Ovary (tissue), 10 donors: ENCODE measurements at places on chromosomes 1 and 21. TPM values are rescaled to one million over a fixed set of nuclear protein-coding genes. Genes with fewer than 3 reads are reported as not detected.

DNA sequence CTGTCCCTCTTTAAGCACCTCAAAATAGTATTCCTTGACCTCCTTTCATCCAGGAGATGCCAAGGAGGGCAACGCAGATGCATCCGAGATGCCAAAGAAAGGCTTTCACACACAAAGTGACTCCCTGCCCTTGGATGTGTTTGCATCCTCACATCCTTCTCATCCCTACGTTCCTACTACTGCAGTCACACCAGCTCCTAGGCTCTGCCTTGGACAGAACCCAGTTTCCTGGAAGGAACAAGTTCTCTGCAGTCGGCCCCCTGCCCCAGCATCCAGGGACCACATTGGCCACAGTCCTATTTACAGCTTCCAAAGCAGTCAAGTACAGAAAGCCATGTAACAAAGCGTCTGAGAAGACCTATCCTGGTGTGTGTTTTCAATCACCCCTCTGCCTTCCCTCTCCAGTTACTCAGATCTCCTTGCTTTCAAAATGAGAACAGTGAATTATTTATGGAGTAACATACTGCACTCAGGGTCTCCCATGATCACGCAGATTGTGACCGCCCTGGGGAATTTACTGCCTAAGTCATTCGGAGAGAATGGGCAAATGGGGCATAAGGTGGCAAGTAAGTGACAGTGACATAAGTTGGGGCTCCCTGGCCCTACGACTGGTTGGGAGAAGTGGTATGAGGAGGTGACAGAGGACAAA is 21.8 kb upstream of the SRP9 start:
- no peaks in the 10 kb centered on the region for H3K27me3 ChIP-seq
- no peaks in the 10 kb centered on the region for H3K36me3 ChIP-seq
- H3K4me3 ChIP-seq, result no peak overlapping the region
- peaks cover 12% of the 10 kb centered on the region for H3K4me1 ChIP-seq

DNA sequence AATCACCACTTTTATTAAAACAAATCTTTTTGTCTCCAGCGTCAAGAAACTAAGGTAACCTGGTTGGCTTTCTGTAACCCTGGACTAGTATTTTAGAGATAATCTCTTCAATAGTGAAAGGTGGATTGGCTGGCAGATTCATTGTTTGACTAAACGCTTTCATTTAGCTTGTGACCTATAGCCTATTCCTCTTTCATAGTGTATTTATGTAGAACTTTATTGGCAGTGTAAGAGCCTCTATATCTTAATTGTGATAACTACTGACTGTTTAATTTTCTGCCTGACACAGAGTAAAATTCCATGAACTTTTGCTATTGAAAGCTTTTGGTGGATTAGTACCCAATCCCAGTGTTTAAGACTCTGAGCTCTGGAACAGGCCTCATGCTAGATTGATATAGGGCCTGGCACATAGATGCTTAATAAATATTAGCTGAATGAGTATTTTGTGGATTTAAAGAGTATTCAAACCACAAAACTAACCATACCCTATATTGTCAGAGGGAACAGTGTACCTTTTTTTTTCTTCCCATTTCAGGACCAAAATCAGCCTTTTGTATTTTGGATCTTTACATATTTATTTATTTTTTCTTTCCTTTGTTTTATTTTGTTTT is 34.8 kb downstream of the AK4 start:
- H3K27ac ChIP-seq, result no peak overlapping the region
- no peaks in the 10 kb centered on the region for H3K27me3 ChIP-seq
- no peak for DNase-seq
- no peak overlapping the region for H3K4me3 ChIP-seq
- H3K36me3 ChIP-seq, result no peaks in the 10 kb centered on the region

Gene SYT6
- 0.13 TPM for total RNA-seq

DNA sequence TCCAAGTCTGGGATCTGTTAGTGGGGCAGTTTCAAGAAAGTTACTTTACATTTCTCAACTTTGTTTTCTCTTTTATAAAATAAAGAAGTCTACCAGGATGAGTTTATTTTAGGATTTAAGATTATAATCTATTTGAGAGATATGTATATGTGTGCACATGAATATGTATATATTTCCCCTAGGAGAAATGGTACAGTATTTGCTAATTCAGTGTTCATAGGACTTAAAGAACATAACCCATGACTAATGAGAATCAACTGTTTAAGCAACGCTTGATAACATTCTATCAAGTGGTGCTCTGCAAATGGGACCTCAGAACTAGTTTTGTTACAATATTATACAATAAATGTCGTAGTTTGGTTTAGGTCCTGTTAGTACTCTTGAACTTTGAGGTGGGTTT is 7.0 kb downstream of the BCAS2 start:
- DNase-seq, result no peak
- no peak overlapping the region for H3K27ac ChIP-seq
- H3K36me3 ChIP-seq, result no peaks in the 10 kb centered on the region
- no peaks in the 10 kb centered on the region for H3K4me1 ChIP-seq
- H3K27me3 ChIP-seq, result no peaks in the 10 kb centered on the region
- no peak overlapping the region for H3K4me3 ChIP-seq

Gene CAMK2N1
- 16.6 TPM for total RNA-seq

DNA sequence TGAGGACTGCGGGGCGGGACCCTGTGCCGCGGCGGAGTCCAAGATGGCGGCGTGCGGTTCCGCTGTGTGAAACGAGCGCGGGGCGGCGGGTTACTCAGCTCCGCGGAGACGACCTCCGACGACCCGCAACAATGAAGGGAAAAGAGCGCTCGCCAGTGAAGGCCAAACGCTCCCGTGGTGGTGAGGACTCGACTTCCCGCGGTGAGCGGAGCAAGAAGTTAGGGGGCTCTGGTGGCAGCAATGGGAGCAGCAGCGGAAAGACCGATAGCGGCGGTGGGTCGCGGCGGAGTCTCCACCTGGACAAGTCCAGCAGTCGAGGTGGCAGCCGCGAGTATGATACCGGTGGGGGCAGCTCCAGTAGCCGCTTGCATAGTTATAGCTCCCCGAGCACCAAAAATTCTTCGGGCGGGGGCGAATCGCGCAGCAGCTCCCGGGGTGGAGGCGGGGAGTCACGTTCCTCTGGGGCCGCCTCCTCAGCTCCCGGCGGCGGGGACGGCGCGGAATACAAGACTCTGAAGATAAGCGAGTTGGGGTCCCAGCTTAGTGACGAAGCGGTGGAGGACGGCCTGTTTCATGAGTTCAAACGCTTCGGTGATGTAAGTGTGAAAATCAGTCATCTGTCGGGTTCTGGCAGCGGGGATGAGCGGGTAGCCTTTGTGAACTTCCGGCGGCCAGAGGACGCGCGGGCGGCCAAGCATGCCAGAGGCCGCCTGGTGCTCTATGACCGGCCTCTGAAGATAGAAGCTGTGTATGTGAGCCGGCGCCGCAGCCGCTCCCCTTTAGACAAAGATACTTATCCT is 430 bp downstream of the RBM15 start:
- H3K4me3 ChIP-seq, result peak overlapping the region; percentile 96
- DNase-seq, result no peak
- H3K4me1 ChIP-seq, result peaks cover 13% of the 10 kb centered on the region
- H3K27me3 ChIP-seq, result no peaks in the 10 kb centered on the region
- no peaks in the 10 kb centered on the region for H3K36me3 ChIP-seq

Gene GBP1
- total RNA-seq, result 16.5 TPM

GRCh38 chr1:109788695-109789521 is 25.2 kb upstream of the EPS8L3 start:
- no peak overlapping the region for H3K27ac ChIP-seq
- no peaks in the 10 kb centered on the region for H3K27me3 ChIP-seq

GRCh38 chr21:15692711-15693110 is 37.1 kb upstream of the USP25 start:
- no peak overlapping the region for H3K27ac ChIP-seq
- H3K4me1 ChIP-seq, result no peaks in the 10 kb centered on the region

GRCh38 chr1:183517401-183517800 is 45.1 kb downstream of the SMG7 start:
- no peaks in the 10 kb centered on the region for H3K27me3 ChIP-seq
- no peak overlapping the region for H3K4me3 ChIP-seq
- no peak for DNase-seq
- no peaks in the 10 kb centered on the region for H3K36me3 ChIP-seq

DNA sequence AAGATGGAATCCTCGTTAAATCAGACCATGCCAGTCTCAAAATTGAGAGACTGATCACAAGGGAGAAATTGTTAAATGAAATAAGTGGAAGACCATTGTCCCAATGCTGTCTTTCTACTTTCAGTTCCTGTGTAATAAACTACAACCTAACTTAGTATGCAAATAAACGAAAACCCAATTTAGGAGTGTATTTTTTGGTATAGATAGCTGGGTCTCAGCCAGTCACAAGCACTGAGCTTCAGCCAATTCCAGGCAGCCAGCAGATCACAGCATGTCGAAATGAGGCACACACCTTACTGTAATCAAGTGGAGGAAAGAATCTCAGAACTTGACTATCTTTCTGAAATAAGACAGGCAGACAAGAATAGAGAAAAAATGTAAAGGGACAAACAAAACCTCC is 33.0 kb upstream of the VN1R5 start:
- H3K36me3 ChIP-seq, result no peaks in the 10 kb centered on the region
- H3K27me3 ChIP-seq, result no peaks in the 10 kb centered on the region
- H3K27ac ChIP-seq, result no peak overlapping the region
- H3K4me1 ChIP-seq, result no peaks in the 10 kb centered on the region
- no peak overlapping the region for H3K4me3 ChIP-seq

DNA sequence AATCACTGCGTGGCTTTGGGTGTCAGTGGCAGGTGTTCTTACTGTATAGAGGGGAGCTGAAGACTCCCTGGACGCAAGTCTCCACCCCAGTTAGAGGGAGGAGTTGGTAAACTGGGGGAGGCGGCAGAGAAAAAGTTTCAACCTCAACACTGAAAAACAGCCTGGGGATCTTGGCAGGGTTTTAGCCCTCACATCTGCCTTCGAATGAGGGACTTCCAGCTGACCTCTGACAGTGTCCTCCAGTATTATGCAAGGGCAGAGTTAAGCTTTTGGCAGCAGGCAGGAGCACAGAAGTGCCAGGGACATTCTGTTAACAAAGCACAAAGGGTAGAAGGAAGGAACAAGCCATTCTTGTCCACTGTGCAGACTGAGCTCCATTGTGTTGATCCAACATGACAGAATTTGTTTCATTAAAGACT is 41.2 kb upstream of the RAB4A start:
- H3K27me3 ChIP-seq, result no peaks in the 10 kb centered on the region
- no peak overlapping the region for H3K27ac ChIP-seq
- peaks cover 10% of the 10 kb centered on the region for H3K4me1 ChIP-seq
- DNase-seq, result peak; percentile 82

- no peak overlapping the region for H3K4me3 ChIP-seq
- no peaks in the 10 kb centered on the region for H3K27me3 ChIP-seq
- peaks cover 18% of the 10 kb centered on the region for H3K4me1 ChIP-seq
- DNase-seq, result no peak
- H3K27ac ChIP-seq, result no peak overlapping the region
Observed at GRCh38 chr1:197467881-197468280, 199.8 kb downstream of the CRB1 start.

- H3K4me3 ChIP-seq, result no peak overlapping the region
- no peaks in the 10 kb centered on the region for H3K36me3 ChIP-seq
- no peaks in the 10 kb centered on the region for H3K27me3 ChIP-seq
- DNase-seq, result no peak
Observed at GRCh38 chr21:37737507-37737906, 178.8 kb downstream of the KCNJ6 start.

Gene LCK
- total RNA-seq, result 0.35 TPM

DNA sequence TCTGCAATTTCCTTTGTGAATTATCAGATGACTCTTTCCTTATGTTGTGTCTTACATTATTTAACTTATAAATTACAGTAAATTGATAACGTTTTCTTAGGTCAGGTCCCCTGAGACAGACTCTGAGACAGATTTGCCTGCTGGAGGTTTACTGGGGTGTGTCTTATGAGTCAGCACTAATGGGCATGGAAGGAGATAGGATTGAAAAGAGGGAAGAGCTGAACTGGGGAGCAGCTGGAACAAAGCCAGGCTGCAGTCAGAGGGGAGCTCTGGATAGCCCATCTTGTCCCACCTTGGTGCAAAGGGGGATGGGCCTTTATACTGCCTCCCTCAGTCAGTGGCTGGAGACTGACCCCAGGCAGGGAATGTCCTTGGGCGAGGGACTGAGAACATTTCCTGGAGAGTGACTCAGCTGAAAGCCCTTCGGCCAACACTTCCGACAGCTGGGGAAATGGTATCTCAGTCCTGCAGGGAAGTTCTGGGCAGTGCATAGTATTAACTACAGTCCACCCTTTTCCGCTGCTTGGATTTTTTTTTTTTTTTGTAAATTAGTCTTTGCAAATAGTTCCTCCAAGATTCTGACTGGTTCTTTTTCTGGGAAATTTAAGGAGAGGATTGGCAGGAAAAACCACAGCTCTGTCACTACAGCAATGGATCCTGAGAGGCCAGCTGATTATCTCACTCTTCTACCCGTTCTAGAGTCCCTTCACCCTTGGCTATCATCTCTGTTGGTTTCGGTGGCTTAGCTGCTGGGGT is 39.1 kb upstream of the CDC42BPA start:
- peak; percentile 60 for DNase-seq
- no peaks in the 10 kb centered on the region for H3K36me3 ChIP-seq
- no peaks in the 10 kb centered on the region for H3K4me1 ChIP-seq
- no peak overlapping the region for H3K4me3 ChIP-seq
- no peak overlapping the region for H3K27ac ChIP-seq

DNA sequence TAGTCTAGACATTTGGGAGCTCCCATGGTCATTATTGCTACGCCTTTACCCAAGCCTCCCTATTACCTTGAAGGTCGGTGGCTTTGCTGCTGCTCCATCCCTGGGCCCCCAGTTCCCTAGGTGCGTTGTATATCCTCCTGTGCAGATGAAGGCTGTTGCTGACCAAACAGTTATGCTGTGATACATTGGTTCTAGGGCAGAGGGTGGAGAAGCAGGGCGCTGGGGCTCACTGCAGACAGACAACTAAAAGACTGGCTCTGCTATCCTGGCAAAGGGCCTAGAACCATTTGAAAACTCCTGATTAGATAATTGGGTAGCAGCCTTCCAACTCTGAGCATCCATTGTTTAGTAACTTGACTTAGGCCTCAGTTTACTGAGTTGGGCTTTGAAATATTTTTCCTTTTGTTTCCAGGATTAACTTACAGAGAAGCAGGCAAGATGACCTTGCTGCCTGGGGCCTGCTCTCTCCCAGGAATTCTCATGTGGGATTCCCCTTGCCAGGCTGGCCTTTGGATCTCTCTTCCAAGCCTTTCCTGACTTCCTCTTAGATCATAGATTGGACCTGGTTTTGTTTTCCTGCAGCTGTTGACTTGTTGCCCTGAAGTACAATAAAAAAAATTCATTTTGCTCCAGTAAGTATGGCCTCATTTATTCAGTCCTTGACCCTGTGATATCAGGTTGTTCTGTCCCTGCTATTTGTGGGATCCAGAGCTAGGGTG is 15.5 kb downstream of the CHI3L2 start:
- H3K4me3 ChIP-seq, result no peak overlapping the region
- peaks cover 5% of the 10 kb centered on the region for H3K4me1 ChIP-seq
- no peak for DNase-seq
- H3K27me3 ChIP-seq, result no peaks in the 10 kb centered on the region
- no peak overlapping the region for H3K27ac ChIP-seq

DNA sequence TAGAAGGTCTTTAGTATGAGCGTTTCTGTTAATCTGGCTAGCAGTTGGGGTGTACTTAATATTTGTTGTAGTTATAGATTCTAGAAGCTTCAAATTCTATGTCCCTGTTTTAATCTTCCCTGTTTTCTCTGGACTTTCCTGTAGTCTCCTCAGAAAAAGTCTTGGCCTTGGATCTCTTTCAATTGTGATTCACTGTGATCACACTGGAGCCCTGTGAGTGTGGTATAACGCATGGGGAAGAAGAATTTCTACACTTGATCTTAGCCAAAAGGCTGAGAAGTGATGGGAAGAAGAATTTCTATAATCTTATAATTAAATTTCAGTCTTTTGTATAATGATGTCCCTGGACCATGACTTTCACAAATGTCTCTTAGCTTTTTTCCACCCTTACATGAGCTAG is 36.7 kb upstream of the COP1 start:
- peaks cover 4% of the 10 kb centered on the region for H3K27me3 ChIP-seq
- H3K4me1 ChIP-seq, result no peaks in the 10 kb centered on the region
- no peak overlapping the region for H3K27ac ChIP-seq
- no peak for DNase-seq
- H3K4me3 ChIP-seq, result no peak overlapping the region

Gene SPRTN
- total RNA-seq, result 8.1 TPM
